Thyroid gland (tissue), 4 donors: ENCODE measurements at places on chromosomes 4 and X. TPM values are rescaled to one million over a fixed set of nuclear protein-coding genes. Genes with fewer than 3 reads are reported as not detected.
A peak's percentile ranks its signal among the peaks of the same experiment; 100 is the strongest.

DNA sequence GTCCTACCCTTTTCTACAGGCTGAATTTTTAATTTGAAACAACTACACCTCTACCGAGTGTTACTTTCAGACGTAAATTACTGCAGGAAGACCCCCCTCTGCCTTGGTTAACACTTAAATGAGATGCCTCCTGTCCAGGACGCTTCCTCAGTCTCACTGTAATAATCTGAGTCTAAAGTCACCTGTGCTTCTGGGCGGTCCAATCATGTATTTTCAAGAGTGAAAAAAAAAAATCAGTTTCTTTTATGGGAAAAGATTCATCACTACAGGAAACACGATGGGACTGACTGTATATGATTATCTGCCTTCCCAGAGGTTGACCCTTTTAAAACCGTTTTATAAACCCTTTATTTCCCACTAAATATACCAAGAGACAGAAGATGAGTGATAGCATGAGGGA lies 776 bp downstream of the RBM47 start:
- H3K27me3 ChIP-seq = no peaks in the 10 kb centered on the region
- no peak for DNase-seq
- H3K27ac ChIP-seq = peak overlapping the region; percentile 97
- peaks cover 27% of the 10 kb centered on the region for H3K4me1 ChIP-seq
- H3K4me3 ChIP-seq = peak overlapping the region; percentile 83

- H3K4me1 ChIP-seq = no peaks in the 10 kb centered on the region
- H3K4me3 ChIP-seq = no peak overlapping the region
- H3K27me3 ChIP-seq = no peaks in the 10 kb centered on the region
- no peak for DNase-seq
Observed at GRCh38 chr4:72909461-72909860, 160.1 kb downstream of the COX18 start.

DNA sequence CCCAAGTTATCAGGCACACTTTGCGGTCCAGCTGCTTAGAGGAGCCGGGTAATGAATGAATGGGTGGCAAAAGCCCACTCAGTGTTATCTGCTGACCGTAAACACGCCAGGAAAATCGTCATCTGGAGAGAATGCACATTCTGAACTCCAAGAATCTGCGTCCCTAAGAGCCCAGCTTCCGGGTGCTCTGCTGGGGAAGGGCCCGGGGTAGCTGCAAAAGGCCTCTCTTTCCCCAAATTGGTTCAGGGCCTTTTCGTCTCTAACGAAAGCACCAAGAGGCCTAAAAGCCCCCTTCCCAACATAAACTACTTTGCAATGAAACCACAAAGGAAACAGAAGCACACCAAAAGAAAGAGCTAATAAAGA lies 1.6 kb upstream of the SFRP2 start:
- peaks cover 30% of the 10 kb centered on the region for H3K4me1 ChIP-seq
- H3K27me3 ChIP-seq = peaks cover 51% of the 10 kb centered on the region
- H3K36me3 ChIP-seq = no peaks in the 10 kb centered on the region
- no peak overlapping the region for H3K4me3 ChIP-seq
- DNase-seq = no peak

DNA sequence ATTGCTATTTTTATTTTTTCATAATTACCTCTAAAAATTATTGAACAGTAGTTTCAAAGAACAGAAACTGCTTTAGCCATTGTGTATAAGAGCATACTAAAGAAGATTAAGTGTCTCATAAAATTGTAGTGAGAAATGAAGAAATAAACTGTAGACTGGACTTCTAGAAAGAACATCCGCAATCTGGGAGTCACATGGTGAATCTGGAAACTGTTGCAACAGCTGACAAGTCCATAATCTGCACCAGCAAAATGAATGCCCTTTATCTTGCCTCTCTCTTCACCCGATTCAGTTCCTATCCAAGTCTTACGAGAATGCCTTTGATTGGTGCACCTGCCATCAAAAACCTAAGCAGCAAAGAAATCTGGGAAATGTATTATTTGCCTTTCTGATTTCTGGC lies 312.9 kb downstream of the NAF1 start:
- H3K4me3 ChIP-seq = no peak overlapping the region
- H3K27me3 ChIP-seq = no peaks in the 10 kb centered on the region
- no peak overlapping the region for H3K27ac ChIP-seq
- H3K36me3 ChIP-seq = no peaks in the 10 kb centered on the region
- H3K4me1 ChIP-seq = no peaks in the 10 kb centered on the region

DNA sequence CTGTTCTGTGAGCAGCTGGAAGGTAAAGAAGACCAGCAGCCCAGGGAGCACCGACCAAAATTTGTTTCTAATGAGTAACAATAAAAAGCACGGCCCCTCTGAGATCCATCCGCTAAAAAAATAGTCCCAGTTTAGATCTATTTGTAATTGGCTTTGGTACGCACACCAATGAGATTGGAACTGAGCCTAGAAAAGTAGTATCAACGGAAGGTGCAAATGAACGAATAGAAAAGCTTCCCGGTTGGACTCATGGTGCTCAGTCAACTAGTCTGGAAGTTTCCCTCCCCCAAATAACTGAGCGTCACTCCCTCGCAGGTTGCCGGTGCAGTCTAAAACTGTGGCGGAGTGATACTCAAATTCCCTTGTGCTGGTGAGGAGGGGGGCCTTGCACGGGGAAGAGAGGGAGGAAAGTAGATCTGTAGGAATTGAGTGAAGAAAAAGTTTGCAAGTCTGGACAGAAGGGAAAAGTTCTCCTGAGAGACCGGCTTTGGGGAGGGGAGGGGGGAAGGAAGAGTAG lies at the start of gene COL4A5:
Gene COL4A5, plus strand, starts transcription at position 413 of the 517 bp plus-strand sequence. CDS start 288 bp downstream, outside the sequence.
- no peaks in the 10 kb centered on the region for H3K27me3 ChIP-seq
- no peaks in the 10 kb centered on the region for H3K36me3 ChIP-seq
- peak; percentile 64 for DNase-seq
- peak within 1 kb of the TSS; percentile 15 for H3K4me3 ChIP-seq

DNA sequence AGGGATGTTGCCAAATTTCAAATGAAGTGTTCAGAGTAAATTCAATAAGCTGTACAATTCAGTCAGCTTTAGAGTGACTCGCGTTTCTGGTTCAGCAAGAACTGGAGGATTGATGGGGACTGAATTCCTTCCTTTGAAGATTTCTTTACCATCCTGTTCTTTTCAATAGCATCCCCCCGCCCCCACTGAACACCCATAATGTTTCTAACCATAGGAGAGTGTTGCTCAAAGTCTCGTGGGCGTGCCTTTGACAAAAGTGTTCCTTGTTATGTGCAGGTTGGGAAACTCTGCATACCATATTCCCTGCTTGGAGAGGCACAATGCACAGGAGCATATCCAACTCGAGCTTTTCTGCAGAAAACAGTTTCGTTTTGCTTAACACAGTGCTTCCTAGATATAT lies 323.5 kb upstream of the CASK start:
- H3K27me3 ChIP-seq = no peaks in the 10 kb centered on the region
- H3K36me3 ChIP-seq = no peaks in the 10 kb centered on the region
- peaks cover 7% of the 10 kb centered on the region for H3K4me1 ChIP-seq
- no peak overlapping the region for H3K27ac ChIP-seq
- DNase-seq = peak; percentile 15

DNA sequence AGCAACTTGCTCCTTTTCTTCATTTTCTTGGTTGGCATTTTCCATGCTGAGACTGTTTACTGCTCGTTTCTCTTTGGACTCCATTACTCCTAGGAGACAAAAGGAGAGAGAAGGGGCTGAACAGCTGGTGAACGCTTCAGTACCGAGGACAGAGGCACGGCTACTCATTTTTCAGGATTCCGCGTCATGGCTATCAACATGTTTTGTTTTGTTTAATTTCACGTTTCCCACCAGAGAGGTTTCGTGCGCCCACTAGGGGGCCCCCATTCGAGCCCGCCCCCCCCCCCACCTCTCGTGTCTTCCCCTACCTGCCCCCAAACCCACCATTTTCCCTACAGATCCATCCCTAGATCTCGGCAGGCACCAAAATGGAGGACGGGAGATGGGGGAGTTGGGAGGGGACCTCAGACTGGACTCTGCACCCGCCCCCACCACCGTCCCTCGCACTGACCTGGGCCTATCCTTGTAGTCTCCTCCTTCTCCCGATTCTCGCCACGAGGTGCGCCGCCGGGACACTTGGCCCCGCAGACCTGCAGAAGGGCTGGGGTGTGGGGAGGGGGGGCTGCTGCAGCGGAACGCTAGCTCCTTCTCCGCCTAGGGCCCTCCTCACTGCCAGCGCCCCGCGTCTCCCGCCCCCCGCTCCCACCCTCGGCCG lies 653 bp downstream of the BEX1 start:
- peak; percentile 55 for DNase-seq
- no peaks in the 10 kb centered on the region for H3K36me3 ChIP-seq
- H3K4me1 ChIP-seq = no peaks in the 10 kb centered on the region
- H3K4me3 ChIP-seq = peak overlapping the region; percentile 6

DNA sequence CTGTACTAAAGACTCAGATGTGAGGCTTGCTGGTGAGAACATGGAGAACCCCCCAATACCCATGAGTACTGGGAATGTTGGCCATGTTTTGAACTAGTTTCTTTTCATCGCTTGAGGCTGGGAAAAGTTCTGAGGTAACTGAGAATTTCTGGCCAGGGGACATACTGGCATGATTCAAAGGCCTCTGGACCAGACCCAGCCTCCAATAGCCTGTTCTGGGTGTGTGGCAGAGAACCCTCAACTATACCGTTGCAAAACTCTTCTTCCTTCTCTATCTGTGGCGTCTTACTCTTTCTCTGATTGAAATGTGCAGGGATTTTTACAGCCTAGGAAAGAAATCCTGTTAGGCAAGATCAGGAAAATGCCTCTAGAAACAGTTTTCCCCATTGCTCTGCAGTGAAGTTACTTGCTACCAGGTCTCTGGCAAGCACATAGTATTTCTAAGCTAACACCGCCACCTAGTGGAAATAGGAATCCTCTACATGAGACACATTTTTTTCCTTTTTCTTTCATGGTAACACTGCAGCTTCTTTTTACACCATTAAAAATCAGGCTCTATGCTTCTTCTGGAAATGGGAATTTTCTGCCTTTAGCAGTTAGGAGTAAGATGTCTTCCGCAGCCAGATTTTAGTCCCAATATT lies 170.7 kb upstream of the ZCCHC13 start:
- DNase-seq = no peak
- no peak overlapping the region for H3K4me3 ChIP-seq

- H3K36me3 ChIP-seq = no peaks in the 10 kb centered on the region
- DNase-seq = peak; percentile 3
- H3K4me3 ChIP-seq = no peak overlapping the region
- H3K27me3 ChIP-seq = no peaks in the 10 kb centered on the region
- H3K4me1 ChIP-seq = no peaks in the 10 kb centered on the region
Observed at GRCh38 chr4:80989921-80990544, 40.5 kb upstream of the BMP3 start.

- peaks cover 4% of the 10 kb centered on the region for H3K27me3 ChIP-seq
- H3K36me3 ChIP-seq = no peaks in the 10 kb centered on the region
- DNase-seq = no peak
- no peak overlapping the region for H3K4me3 ChIP-seq
- H3K4me1 ChIP-seq = peaks cover 21% of the 10 kb centered on the region
Observed at GRCh38 chr4:176571206-176571605, 221.5 kb downstream of the VEGFC start.

DNA sequence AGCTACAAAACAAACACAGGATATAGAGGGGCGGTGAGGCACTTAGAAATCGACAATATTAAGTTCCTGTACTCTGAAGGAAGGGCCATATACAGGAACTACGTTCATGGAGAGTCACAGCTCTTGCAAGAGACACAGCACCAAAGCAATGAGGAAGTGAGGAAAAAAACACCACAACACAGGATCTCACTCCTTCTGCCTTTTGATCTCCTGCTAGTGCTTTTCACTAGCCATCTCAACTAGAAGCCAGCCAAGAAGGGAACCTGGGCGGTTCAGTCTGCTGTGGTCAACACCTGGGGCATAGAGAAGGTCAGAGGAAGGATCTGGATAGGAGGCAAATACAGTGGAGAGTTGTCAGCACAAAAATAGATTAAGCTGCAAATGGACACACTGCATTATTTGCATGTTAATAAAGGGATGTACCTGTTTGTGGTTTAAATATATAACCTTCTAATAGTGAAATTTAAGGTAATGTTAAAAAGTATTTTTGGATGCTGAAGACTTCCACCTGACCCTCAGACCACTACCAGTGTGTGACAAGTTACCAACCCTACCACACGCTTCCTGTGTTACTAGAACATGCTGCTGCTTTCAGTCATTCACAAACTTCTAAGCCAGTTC lies 104.6 kb downstream of the DTHD1 start:
- no peak for DNase-seq
- no peaks in the 10 kb centered on the region for H3K4me1 ChIP-seq
- no peaks in the 10 kb centered on the region for H3K27me3 ChIP-seq
- no peak overlapping the region for H3K27ac ChIP-seq
- H3K4me3 ChIP-seq = no peak overlapping the region
- no peaks in the 10 kb centered on the region for H3K36me3 ChIP-seq

DNA sequence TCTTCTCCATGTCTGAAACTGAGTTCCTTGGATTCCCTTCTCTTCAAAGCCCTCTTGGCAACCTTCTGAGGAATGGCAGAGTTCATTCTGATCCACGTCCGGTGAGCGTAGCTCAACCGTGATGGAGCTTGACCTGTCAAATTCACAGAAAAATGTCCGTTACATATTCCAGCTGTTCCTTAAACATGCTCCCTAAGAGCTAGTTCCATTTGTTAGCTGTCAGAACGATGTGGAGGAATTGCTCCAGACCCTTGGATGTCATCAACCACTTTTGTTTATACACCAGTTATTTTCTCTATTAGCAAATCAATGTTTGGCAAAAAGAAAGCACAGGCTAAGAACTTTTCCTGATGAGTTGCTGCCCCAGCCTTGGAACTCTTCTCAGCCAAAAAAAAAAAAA lies 50.1 kb downstream of the NHS start:
- no peaks in the 10 kb centered on the region for H3K4me1 ChIP-seq
- no peak overlapping the region for H3K4me3 ChIP-seq
- no peaks in the 10 kb centered on the region for H3K36me3 ChIP-seq

DNA sequence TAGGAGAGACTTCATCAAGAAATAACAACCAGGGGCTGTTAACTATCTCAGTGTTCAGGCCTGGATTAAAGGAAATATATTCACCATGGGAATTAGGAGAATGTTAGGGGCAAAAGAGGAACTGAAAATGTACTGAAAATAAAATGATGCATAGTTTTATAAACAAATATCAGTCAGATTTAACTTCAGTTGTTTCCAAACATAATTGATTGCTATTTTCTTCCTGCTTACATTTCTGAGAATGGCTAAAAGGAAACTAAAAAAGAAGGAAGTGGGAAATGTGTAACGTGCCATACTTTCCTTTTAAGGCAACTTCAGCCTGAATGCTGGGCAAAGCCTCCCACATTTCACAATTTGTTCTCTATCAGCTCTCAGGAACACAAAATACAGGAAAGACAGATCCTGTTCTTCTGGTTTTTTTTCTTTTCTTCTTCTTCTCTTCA lies 178.1 kb downstream of the MAML3 start:
- no peaks in the 10 kb centered on the region for H3K36me3 ChIP-seq
- peaks cover 30% of the 10 kb centered on the region for H3K4me1 ChIP-seq
- DNase-seq = peak; percentile 36
- H3K27me3 ChIP-seq = no peaks in the 10 kb centered on the region
- peak overlapping the region; percentile 47 for H3K27ac ChIP-seq

DNA sequence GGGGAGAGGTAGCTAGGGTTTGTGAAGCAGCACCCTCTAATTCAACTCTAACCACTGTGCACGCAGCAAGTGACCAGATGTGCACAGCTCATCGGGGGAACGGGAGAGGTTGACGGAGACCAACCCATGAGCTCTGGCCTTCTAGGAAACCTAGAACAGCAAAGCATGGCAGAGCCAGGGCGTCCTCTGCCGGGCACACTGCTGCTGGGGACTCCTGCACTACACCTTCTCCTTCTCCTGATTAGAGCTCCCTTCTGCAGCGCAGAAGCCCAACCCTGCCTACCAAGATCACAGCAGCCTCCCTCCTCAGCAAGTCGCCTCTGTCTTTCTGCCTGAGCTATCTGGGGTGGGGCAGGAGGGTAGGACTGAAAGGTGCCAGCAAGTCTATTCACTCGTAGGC lies 252.3 kb upstream of the PSAPL1 start:
- H3K36me3 ChIP-seq = no peaks in the 10 kb centered on the region
- H3K27ac ChIP-seq = no peak overlapping the region
- no peak for DNase-seq

HEPH gene
- total RNA-seq = 6.7 TPM

COL25A1 gene
- 21.0 TPM for total RNA-seq

KDR gene
- total RNA-seq = 62.5 TPM

POF1B gene
- 2.2 TPM for total RNA-seq
